NCI-H510A treated with DMSO at 0.1 percent for 48 hours (cell line): ENCODE measurements at places on chromosomes 3 and 15.

DNA sequence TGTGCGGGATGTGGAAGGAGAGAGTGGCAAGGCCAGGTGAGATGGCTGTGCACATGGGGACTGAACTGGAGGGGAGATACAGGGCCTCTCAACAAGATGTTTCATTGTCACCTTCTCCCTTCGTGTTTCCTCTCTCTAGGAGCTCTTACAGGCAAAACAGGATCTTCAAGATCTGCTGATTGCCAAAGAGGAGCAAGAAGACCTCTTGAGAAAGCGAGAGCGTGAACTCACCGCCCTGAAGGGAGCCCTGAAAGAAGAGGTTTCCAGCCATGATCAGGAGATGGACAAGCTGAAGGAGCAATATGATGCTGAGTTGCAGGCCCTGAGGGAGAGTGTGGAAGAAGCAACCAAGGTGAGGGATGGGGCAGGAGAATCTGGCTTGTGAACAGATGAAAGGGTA, 85.2 kb downstream of the CGNL1 start:
- DNase-seq, result no peak

DNA sequence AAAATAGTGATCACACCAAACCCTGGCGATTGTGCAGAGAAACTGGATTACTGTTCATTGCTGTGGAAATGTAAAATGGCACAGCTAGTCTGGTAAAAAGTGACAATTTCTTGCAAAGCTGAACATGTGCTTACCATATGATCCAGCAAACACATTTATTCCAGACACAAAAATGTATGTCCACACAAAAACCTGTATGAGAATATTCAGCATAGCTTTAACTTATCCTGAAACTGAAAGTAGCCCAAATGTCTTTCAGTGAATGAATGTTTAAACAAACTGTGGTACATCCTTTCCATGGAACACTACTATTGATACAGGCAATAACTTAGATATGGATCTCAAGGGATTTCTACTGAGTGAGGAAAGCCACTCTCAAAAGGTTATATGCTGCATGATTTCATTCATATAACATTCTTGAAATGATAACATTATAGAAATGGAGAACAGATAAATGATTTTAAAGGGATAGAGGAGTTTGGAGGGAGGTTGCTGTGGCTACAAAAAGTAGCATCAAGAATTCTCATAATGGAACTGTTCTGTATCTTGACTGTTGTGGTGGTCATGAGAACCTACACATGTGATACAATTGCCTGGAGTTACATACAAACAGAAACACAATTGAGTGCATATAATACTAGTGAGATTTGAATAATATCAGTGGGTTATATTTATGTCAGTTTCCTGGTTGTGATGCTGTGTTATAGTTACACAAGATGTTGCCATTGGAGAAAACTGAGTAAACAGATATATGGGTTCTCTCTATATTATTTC, 70.7 kb upstream of the DPH6 start:
- no peak for DNase-seq

- no peak for DNase-seq
Measured at GRCh38 chr3:3081381-3082233, 28.6 kb downstream of the IL5RA start.

- no peak for DNase-seq
Measured at GRCh38 chr3:196843435-196844110, 24.1 kb upstream of the SENP5 start.

DNA sequence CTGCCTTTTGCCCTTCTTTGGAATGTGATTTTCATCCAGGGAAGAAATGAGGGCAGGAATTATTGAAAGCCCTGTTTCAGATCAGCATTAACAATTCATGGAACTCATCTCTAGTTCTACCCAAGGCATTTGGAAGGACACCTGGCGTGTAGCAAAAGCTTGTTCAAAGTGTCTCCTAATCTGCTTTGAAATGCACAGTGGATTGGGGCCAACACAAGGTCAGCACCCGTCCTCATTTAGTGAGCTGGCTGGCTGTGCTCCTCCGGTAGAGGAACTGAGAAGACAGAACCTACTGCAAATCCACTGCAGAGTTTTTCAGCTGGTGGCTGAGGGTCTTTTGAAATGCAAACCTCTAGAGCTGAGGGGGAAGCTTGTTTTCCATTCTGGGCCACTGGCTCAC, 141.6 kb upstream of the STT3B start:
- no peak for DNase-seq

DNA sequence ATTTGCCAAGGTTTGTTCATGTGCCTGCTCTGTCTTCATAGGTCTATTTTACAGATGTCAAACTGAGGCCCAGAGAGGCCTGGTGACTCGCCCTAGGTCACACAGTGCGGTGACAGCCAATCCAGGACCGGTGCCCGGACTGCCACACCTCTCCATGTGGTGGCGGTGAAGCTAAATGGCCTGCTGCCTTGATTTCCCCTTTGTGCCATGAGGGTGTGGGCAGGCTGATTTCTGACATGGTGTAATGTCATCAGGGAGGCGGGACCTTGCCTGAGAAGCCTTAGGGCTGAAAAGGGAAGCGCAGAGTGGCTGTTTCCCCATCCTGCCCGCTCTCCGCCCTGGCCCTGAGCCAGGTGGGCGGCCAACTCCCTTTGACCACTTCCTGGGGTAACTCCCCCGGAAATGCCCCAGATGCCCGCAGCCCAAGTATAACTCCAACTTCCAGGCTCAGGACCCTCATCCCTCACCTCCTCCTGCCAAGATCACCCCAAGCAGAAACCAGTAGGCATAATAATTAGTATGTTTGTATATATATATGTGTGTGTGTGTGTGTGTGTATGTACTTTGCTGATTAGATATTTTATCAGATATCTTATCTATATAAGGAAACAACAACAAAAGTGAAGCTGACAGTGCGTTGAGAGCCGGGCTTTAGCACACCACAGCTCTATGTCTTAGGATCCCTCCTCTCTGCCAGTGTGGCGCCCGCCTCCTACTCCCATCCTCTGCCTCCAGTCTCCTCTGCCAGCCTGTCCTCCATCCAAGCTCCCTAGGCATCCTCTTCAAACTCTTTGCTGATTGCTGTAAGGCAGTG, 63.9 kb downstream of the IQSEC1 start:
- DNase-seq, result no peak

GRCh38 chr3:185958626-185959025, 20.8 kb upstream of the TRA2B start:
- no peak for DNase-seq

- no peak for DNase-seq
Measured at GRCh38 chr3:47019201-47019600, 39.7 kb downstream of the NBEAL2 start.

- no peak for DNase-seq
Measured at GRCh38 chr15:65101411-65101890, 13.5 kb downstream of the UBAP1L start.

DNA sequence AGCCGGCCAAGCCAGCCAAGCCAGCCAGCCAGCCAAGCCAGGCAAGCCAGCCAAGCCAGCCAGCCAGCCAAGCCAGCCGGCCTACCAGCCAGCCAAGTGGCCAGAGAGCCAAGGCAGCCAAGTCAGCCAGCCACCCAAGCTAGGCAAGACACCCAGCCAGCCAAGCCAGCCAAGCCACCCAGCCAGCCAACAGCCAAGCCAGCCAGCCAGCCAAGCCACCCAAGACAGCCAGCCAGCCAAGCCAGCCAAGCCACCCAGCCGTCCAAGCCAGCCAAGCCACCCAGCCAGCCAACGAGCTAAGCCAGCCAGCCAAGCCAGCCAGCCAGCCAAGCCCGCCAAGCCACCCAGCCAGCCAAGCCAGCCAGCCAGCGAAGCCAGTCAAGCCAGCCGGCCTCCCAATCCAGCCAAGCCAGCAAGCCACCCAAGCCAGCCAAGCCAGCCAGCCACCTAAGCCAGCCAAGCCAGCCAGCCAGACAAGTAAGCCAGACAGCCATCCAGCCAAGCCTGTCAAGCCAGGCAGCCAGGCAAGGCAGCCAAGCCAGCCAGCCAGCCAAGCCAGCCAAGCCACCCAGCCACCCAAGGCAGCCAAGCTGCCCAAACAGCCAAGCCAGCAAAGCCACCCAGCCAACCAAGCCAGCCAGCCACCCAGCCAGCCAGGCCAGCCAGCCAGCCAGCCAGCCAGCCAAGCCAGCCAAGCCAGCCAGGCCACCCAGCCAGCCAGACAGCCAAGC, 200.5 kb downstream of the GOLGA6L6 start:
- no peak for DNase-seq

DNA sequence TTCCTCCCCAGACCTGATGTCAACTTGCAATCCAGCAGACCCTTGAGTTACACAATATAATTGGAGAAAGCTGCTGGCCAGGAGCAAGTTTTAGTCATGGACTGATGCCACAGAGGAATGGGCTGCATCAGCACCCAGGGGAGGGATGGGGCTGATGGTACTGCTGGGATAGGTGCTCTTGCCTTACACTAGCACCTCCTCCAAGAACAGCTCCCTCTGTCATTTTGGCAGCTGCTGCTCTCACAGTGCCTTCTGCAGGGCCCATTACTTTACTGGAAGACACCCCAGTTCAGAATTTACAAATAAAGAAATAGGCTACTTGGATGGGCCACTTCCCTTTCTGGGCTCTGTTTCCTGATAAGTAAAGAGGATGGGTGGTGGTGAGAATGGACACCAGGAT, 85.3 kb upstream of the RORA start:
- DNase-seq, result no peak

- no peak for DNase-seq
Measured at GRCh38 chr15:88121968-88122530, 134.5 kb downstream of the NTRK3 start.

GRCh38 chr15:80736560-80736959, 41.5 kb downstream of the ABHD17C start:
- peak; percentile 34 for DNase-seq

- no peak for DNase-seq
Measured at GRCh38 chr15:92392462-92392861, 1.2 kb upstream of the ST8SIA2 start.

DNA sequence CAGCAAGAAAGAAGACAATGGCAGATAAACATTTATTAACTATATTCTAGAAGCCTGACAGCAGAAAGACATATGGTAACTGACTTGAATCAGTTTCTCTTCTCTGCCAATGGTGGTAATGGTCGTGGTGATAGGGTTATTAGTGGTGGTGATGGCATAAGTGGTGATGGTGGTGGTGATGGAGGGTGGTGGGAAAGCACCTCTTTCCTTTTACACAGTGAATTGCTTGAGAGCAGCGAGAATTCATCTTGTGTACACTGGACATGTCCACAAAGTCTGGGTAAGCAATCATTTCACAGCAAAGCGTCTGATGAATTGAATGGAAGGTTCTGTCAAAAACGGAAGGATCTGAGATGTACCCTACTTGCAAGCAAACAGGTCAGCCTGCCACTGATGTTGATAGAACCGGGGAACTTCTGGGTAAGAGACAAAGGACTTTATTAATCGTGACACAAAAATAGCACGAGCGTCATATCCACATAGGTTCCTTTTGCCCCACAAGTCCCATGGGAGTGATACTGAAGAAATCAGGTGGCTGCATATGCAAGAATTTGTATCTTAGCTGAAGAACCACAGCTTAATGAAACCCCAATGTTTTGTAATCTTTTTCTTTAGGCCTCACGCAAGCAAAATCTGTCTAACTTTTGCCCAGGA, 23.5 kb upstream of the TBC1D5 start:
- no peak for DNase-seq

DNA sequence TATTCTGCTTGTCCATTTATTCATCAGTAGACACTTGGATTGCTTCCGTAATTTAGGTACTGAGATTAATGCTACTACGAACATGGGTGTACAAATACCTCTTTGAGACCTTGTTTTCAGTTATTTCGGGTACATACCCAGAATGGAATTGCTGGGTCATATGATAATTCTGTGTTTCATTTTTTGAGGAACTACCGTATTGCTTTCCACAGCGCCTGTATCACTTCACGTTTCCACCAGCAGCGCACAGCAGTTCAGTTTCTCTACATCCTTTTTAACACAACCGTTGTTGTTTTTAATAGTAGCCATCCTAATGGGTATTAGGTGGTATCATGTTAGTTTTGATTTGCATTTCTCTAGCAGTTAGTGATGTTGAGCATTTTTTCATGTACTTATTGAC, 9.5 kb downstream of the PAK2 start:
- DNase-seq, result no peak

DNA sequence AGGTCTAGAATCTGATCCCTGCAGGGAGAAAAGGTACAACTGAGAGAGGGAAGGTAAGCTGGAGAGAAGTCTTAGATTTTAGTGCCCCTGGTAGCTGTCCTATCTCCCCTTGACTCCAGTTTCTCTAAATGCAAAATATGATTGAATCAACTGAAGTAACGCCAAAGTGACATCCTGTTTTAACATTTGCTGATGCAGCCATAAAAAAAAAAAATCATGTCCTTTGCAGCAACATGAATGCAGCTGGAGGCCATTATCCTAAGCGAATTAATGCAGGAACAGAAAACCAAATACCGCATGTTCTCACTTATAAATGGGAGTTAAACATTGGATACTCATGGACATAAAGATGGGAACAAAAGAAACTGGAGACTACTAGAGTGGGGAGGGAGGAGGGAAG, 42.4 kb upstream of the LCTL start:
- no peak for DNase-seq

- DNase-seq, result no peak
Measured at GRCh38 chr3:10770547-10770946, 45.5 kb upstream of the SLC6A11 start.

DNA sequence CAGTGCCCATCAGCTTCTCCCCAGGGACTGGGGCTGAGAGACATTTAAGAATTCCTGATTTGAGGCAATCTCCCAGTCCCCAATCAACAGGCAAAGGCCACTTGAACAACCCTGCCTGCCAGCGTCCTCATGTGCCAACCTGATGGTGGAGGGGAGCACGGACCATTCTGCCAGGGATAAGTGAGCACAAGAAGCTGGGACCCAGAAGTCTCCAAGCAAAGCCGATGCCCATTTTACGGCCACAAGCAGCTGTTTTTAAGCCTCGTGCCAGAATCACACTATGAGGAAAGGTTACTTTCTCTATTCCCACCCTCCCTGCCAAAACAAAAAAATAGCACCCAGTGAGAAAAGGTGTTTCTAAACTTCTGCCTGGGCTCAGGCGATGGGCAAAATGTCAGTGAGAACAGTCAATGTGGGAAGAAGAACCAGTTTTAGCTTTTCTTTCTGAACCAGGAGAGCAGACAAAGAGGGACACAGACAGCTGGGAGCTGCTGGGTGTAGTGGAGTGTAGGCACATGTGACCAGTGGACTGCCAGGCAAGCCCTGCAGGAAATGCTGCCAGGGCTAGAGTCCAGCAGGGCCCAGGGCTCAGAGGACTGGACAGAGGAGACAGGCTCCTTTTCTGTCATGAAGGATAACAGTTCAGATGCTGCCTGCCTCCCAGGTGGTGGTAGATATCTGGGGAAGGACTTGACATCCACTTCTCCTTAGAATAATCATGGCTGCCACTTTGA, 57.7 kb downstream of the ATP2B2 start:
- DNase-seq, result no peak
